ENCODE measurements at places on chromosomes 1 and 21. TPM values are rescaled to one million over a fixed set of nuclear protein-coding genes. Genes with fewer than 3 reads are reported as not detected.

DNA sequence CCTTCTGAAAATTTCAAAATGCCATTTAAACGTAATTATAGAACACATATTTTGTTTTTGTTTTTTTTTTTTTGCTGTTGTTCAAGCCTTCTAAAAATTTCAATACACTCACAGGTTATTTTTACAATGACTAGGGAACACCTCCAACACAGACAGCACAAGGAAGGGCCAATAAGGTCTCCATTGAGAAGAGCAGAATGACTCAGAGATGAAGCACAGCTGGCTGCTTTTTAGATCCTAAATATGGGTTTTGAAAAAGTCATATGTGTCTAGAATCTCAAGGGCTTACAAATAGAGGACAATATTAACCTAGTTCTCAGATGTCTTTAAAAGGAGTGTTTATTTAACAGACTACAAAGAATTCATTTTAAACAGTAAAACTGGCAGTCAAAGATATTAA, 104.6 kb downstream of the NEGR1 start:
- DNase-seq: no peak

DNA sequence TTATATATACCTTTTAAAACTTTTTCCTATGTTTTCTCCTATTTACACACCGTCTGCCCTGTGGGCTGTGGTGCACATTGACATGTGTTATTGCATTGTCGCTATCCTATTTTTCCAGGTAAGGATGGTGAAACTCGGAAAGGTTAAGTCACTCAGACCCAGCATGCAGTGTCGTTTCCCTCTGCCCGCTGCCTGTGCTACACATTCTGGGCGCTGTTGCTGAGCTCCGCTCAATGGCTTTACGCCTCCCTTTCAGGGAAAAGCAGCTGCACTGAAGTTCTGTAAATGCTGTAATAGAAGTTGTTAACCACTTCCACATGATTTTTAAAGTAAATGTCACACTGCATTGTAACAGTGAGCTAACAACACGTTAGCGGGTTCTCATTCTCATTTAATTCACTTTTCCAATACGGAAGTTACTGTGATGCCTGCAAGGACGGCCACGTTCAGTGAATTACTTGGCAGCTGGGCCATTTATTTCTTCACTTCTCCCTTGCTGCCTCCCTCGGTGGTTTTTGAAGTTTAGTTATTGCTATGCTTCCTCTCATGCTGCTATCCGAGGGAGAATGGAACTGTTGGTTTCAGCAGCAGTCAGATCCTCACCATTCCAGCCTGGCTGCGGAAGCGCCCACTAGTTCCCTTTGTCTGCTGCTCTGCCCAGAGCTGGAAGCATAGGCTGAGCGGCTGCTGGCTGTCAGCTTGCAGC, 288.7 kb downstream of the SPATA17 start:
- DNase-seq: no peak

DNA sequence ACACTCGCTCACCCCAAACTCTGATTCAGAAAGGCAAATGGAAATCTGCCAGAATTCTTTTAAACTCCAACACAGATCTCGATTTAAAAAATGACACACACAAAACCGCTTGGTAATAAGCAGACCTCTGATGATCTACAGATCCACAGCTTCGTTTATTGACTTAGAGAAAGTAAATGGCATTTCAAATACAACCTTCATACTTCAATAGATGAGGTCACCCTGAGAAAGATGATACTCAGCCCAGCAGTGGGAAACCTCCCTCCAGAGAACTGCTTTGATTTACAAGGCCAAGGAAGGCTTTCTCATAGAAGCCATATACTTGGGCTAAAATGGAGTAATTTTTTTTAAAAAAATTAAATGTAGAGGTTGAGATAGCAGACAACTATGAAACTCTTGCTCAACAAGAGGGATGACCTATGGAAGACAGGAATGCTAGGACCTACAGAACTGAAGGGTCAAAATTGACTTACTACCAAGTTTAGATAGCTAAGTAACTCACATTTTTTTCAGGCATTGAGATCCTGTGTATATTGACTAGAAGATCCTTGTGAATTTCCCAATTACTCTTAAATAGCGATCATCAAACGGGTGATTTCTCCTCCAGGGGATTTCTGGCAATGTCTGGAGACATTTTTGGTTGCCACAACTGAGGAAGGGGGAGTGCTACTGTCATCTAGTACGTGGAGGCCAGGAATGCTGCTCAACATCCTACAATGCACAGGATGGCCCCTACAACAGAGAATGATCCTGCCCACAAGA, 143.9 kb downstream of the CLIC6 start:
- no peak for DNase-seq

CD46 gene
- 268 TPM for polyA plus RNA-seq

C1orf50 gene
- 15.1 TPM for polyA plus RNA-seq
